COLO829 (cell line): ENCODE measurements at places on chromosomes 3 and 15.

- no peak for DNase-seq
These were observed 34.2 kb downstream of the MYZAP start for GRCh38 chr15:57625703-57626448.

DNA sequence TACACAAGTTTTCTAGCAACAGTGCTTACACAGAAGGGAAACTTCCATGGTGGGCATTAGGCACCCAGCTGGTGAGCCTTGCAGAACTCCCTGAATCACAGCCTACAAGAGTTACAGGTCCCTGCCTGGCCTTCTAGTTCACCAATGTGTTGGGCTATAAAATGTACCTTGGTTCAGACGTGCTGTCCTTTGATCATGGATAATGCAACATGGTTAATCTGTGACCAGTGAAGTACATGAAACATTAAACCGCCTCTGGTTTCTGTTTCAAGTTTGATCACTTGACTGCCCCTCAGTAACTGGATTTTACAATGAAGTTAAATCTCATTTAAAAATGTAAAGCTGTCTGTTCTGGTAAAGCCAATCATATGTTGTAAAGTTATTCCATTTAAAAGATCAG, 51.8 kb downstream of the FMN1 start:
- DNase-seq: no peak

GRCh38 chr15:101286471-101287114, 8.5 kb downstream of the SNRPA1 start:
- no peak for DNase-seq

DNA sequence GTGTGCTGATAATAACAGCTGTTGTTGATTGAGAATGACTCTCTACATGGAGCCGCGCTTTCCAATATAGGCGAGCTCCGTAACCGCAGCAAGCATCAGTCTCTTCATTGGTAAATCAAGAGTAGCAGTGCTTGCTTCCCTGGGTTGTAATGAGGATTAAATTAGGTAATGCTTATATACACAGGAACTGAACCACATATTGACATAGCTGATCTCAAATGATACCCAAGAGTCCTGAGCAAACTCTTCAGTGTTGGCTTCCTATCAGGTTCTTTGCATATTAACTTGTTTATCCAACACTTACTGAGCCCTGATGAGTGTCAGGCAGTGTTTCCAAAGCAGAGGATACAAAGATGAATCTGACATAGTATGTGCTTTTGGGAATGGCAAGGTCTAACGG, 46.4 kb upstream of the SLCO3A1 start:
- no peak for DNase-seq

DNA sequence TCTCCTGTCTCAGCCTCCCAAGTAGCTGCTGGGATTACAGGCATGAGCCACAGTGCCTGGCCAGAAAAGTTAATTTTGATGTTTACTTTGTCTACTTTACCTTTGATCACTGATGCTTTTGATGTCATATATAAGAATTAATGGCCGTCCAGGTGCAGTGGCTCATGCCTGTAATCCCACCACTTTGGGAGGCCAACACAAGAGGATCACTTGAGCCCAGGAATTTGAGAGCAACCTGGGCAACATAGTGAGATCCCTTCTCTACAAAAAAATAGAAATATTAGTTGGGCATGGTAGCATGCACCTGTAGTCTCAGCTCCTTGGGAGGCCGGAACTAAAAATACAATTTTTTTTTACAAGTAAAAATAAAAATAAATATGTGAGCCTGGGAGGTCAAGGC, 6.8 kb upstream of the INO80 start:
- no peak for DNase-seq

DNA sequence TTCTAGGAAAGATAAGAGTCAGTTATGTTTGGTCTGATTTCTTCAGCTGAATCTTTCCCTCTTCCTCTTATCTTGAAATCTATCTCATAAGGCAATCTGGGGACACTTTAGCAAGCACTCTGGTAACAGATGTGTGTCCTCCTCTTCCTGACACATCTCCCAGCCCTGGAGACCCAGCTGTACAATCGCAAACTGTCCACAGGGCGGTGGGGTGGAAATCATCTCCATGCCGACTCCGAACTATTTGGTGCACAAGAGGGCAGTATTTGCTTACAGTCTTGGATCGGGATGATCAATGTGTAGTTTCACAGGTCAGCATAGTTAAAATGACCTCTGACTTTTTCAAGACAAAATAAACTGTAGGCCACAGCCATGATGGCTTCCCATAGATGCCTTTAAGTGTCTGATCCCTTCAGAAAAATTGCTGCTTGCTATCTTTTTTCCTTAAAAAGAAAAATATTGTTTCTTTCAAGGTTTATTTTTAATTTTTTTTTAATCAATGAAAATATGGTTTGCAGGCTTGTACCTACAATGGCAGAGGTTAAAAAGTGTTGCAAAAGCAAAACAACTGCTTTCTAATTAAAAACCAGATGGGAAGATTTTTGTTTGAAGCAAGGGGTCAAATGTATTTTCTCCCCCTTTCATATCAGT, 17.7 kb downstream of the EEFSEC start:
- DNase-seq: peak; percentile 80

DNA sequence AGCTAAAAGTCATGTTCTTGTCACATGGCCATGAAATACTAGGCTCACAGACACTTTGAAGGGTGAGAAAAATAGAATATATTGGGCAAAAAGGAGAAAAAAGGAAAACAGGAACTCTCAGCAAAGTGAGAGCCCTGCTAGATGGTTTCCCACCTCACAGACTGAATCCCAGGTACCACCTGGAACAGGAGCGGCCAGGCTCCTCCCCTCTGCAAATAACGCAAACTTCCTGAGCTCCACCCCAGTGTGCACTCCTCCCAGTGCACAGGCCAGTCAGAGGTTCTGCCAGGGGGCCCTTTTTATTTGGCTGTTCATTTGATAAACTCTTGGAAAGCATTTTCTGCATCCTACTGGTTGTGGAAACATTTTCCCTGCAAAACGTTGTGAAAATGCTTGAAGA, 780.4 kb downstream of the TBL1XR1 start:
- DNase-seq: no peak

- DNase-seq: no peak
These were observed 96.9 kb upstream of the MYRIP start for GRCh38 chr3:39712413-39713048.

DNA sequence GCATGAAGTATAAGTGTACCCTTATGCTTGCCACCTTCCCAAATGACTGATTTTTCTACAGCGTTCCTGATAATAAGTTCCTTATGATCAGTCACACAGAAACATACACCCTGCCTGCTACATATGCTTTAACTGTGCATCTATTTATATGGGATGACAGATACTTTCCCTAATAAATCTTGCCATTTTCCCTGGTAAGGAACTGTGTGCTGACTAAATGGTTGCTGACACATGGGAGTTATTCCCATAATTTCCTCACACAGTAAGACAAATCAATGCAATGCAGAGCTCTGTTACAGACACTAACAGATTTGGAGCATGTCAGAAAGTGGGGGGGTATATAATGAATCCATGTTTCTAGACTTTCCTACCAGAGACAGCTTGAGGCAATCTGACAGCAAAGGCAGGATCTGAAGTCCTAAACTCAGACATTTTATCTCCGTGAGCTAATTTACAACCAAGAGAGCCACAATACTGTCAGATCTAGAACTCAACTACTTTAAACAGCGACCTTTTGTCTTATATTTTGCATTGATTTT, 86.9 kb upstream of the TCF12 start:
- no peak for DNase-seq

- no peak for DNase-seq
These were observed 46.8 kb downstream of the MYO5A start for GRCh38 chr15:52481915-52482314.

- no peak for DNase-seq
These were observed 173.5 kb downstream of the TNIK start for GRCh38 chr3:171286580-171287249.

DNA sequence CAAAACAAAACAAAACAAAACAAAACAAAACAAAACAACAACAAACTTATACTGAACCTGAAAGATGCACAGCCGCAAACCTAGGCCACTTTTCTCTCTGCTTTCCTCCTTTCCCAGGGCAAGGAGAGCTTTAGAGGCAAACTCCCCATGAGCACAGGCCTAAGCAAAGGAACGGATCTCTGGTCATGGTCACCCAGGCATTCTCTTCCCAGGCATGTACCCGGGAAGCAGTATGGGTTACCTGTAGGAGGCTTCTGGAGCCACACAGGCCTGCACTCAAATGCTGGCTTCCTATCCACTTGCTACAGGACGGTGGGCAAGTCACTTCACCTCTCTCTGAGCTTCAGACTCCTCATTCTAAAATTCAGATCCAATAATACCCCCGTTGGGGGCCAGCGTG, 171.8 kb downstream of the SMAD6 start:
- no peak for DNase-seq

DNA sequence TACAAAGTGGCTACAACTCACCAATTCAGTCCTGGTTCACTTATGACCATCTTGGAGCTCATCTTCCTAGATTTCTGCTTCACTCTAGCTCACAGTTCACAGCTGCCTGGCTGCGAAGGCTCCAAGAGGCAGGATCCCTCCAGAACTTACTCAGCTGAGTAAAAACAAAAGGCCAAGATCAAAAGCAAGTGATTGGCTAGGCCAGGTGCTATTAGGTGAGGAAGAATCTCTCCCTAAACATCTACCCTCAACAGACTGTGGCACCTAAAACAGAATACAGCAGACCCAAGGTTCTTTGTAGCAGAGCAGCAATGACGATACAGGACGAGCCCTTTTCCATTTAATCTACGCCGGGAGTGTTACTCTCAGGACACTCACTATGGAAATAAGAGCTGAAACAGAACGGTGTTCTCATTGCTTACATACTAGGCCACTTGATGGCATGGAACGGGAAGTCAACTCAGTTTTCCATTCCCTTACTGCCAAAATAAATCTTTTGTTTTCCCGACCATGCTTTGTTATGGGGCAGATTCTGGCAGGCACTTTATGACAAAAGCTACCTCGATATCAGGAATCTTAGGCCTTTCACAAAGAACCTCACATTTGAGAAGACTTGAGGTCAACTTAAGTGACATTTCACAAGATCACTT, 901 bp downstream of the ICE2 start:
- DNase-seq: no peak

GRCh38 chr3:113084777-113085176, 94.0 kb downstream of the GTPBP8 start:
- peak; percentile 86 for DNase-seq

GRCh38 chr3:126618760-126619159, 36.2 kb downstream of the TXNRD3 start:
- no peak for DNase-seq

- DNase-seq: no peak
These were observed 211.6 kb downstream of the RAP2B start for GRCh38 chr3:153373606-153374005.

- DNase-seq: no peak
These were observed 87.1 kb downstream of the ARNT2 start for GRCh38 chr15:80491163-80491847.

DNA sequence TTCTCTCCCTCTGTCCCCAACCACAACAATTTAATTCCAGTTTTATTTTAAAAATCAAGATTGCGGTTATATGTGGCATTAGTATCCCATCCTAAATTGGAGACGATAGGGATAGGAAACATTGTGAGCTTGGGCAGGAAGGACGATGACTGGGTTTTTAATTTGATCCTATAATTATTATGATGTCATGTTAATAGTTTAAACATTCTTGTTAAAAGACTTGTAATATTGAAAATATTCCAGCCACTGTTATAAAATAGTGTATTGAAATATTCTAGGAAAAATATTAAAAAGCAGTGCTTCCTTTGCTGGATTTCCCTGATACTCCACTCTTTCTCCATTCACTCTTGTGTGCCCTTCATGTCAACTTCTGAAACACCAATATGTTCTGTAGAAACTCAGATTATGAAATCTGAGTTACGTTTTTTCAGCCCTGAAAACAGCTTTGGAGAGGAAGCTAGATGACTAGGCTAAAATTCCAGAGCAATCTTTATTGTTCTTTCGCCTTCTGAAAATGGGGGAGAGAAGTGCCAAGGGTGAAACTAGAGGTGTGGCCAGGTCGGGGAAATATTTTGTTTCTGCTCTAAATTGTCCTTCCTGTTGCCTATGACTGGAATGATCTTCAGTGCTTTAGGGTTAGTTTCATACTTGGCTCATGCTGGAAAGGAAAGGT, 46.1 kb upstream of the MAP3K13 start:
- no peak for DNase-seq

- DNase-seq: no peak
These were observed 3.8 kb downstream of the PKM start for GRCh38 chr15:72227192-72227586.

DNA sequence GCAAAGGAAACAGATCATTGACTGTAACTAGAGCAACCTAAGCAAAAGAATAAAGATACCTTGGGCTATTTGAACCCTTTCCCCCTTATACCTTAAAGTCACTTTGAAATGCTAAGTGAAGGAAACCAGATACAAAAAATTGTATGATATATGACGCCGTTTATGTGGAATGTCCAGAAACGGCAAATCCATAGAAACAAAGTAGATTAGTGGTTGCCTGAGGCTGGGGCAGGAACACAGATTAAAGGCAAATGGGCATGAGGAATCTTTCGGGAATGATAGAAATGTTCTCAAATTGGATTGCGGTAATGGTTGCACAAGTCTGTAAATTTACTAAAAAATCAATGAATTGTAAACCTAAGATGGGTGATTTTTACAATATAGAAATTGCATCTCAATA, 160.1 kb upstream of the CCDC54 start:
- DNase-seq: peak; percentile 34

GRCh38 chr15:27592036-27592760, 506.9 kb downstream of the OCA2 start:
- no peak for DNase-seq

GRCh38 chr3:48928679-48929078, 10.0 kb downstream of the ARIH2 start:
- peak; percentile 54 for DNase-seq

GRCh38 chr15:34646918-34647317, 63.5 kb upstream of the GOLGA8B start:
- no peak for DNase-seq

- DNase-seq: no peak
These were observed 22.7 kb upstream of the EPHB3 start for GRCh38 chr3:184538666-184539431.

- no peak for DNase-seq
These were observed 5.8 kb downstream of the ACKR2 start for GRCh38 chr3:42814914-42815507.

DNA sequence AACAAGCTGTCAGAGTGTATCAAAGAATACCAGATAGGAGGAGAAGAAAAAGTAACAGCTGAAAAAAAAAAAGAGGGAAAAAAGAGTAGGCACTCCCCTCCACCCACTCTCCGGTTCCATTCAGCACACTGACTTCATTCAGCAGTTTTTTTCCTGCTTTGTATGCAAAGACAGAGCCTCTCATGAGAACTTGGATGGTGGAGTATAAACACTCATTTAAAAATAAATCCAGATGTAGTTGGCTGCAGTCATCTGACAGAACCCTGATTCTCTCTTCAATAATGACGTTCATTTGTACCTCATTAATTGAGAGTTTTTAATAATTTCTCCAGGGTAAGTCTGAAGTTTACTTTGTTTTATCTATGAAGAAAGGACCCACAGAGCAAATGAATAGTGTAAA, 81.0 kb downstream of the TMEM108 start:
- DNase-seq: peak; percentile 19

GRCh38 chr3:104132566-104133403, 1233.9 kb upstream of the ALCAM start:
- DNase-seq: peak; percentile 12
